ENCODE measurements at places on chromosomes 1 and 21. TPM values are rescaled to one million over a fixed set of nuclear protein-coding genes. Genes with fewer than 3 reads are reported as not detected.

DNA sequence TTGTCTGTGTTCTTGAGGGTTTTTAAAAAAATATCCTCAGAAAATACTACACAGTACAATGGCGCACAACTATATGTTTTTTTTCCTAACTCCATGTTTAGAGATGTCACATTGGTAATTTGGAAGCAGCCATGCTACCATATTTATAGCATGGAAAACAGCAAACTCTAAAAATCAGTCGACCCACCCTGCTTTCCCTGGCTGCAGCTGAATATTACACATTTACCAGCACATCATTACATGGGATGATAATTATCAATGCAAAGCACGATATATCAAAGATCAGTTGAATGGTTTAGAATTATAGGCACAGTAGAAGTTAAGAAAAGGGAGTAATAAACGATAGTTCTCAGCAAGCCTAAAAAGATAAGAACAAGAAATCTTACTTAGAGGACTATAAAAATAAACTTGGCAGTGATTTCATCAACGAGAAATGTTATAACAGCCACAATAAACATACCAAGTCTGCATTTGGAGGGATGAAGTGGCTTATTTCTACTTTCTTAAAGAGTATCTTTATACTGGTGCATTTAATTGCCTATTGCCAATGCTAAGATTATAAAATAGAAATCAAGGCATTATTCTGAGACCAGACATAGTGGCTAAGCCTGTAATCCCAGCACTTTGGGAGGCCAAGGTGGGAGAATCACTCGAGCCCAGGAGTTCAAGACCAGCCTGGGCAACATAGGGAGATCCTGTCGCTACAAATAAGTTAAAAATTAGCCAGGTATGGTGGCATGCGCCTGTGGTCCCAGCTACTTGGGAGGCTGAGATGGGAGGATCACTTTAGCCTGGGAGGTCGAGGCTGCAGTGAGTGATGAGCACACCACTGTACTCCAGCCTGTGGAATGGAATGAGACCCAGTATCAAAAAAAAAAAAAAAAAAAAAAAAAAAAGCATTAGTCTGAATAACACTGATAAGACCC, 43.4 kb downstream of the WDR64 start:
- DNase-seq, result no peak

GRCh38 chr1:1541956-1542765, 1.7 kb upstream of the TMEM240 start:
- DNase-seq, result no peak

DNA sequence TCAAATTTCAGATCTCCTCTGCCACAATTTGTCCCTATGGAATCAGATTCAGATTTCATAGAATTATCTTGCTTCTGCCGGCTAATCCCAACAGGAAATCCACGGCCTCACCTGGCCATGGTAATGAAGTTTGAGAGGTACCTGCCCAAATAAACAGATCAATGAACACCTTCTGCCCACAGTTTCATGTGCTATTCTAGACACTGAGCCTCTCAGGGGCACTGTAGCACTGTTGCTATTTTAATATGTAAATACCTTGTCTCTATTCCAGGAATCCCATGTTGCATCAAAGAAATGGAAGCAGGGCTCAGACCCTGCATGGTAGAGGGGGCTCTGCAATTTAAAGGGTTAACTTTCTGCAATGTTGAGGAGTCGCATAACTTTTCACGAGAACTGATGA, 593.1 kb downstream of the PTBP2 start:
- DNase-seq, result no peak

- no peak for DNase-seq
Measured at GRCh38 chr1:245872475-245872874, 634.6 kb downstream of the SMYD3 start.

SPOCD1 gene
- 1.2 TPM for polyA plus RNA-seq

DNA sequence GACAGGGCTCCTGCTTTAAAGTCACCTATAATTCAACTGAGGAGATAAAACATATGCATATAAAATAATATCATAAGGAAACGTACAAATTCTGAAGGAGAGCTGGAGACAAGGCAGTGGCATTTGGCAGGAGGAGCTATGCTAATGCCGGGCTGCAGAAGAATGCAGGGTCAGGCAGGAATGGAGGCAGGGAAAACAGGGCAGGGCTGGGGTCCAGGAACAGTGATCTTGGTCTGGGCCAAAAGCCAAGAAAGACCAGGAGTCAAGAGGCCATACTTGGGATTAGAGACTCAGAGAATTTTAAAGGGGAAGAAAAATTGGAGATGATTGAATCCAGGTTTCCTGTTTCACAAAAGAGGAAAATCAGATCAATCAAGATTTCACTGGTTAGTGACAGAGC, 20.0 kb upstream of the BRDT start:
- no peak for DNase-seq

- no peak for DNase-seq
Measured at GRCh38 chr1:220123889-220124288, 30.0 kb downstream of the IARS2 start.

All from large intestine (tissue), 12 donors.